Activated naive CD4-positive, alpha-beta T cell treated with anti-CD3 and anti-CD28 coated beads, Interleukin-2, amount 50 U/mL, for 72 hours (primary cell): ENCODE measurements at places on chromosomes 3 and 15. TPM values are rescaled to one million over a fixed set of nuclear protein-coding genes. Genes with fewer than 3 reads are reported as not detected.

LTK gene
- total RNA-seq = 0.51 TPM

DNA sequence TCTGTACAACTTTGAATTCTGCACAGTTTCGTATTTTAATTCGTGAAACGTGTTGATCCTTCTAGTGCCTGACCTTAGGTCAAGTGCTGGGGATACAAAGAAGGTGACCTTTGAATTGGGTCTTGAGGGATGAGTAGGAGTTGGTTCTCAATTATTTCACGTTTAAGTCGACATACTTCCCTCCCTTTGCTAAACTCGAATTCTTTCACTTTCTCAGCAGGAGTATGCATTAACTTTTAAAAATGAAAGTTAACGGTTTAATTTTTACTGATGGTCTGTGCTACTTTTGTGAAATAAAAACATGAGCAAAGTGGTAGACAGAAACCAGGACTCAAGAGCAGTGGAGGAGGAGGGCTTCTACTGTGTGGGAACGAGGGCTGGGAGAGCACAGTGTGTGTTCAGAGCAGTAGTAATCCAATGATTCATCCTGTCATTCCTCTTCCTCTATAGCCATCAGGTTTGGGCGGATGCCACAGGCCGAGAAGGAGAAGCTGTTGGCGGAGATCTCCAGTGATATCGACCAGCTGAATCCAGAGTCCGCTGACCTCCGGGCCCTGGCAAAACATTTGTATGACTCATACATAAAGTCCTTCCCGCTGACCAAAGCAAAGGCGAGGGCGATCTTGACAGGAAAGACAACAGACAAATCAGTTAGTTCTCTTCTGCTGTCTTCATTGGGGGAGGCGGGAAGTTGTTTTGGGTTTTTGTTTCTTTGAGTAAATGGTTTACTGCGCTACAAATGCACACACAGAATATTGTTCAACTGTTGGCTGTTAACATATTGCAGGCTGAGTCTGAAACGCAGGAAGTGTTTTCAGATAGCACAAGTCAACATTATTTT is 78.6 kb upstream of the TSEN2 start:
- no peak for DNase-seq

GRCh38 chr15:81981908-81982307 is 63.9 kb downstream of the MEX3B start:
- DNase-seq = no peak

DNA sequence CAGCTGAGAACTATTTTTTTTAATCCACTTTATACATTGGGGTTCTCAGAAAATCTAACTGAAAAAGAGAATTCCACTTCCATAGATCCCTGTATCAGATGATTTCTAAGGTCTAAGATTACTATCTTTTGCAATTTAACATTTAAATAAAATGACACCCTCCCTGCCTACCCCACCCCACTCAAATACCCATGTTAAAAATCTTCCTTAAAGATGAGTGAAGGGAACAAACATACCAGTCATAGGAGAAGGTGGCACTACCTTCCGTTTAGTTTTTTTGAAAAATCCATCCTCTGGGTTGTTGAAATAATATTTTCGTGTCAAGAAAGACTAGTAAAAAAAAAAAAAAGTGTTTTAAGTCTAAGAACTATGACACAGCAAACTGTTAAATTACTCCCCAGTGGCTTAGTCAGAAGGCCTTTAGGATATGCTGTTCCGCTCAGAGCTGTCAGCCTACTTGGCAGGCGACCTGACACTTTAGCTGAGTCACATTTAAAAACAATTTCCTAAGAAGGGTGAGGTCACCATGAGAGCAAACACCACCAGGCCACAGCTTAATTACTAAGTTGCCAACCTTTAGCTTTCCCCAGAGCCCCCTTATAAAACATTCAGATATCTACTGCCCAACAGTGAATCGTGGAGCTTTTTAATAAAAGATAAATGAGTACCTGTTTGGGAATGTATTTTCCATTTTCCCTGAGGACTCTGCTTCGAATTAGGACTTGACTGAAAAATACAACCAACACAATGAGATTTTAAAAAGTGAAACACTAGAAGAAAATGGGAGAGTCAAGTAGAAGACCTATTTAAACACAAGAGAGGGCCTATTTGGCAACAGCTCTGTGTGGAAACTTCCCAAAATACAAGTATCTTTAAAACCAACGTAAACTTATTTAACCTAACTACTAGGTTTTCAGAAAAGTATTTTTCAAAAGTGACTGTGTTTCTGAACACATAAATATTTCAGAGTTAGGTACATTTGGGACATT is 9.6 kb downstream of the EMC3 start:
- DNase-seq = no peak
